ENCODE measurements at places on chromosomes 2 and 18. TPM values are rescaled to one million over a fixed set of nuclear protein-coding genes. Genes with fewer than 3 reads are reported as not detected.

Gene HOXD9
- 9.8 TPM for total RNA-seq

Gene SMC6
- total RNA-seq = 21.4 TPM

Gene GTF3C2
- 61.7 TPM for total RNA-seq

Gene CCDC148
- 1.2 TPM for total RNA-seq

Gene CCL20
- 1.2 TPM for total RNA-seq

Gene PGAP1
- total RNA-seq = 2.6 TPM

Gene LRP2
- total RNA-seq = not detected

Gene CROCC2
- total RNA-seq = not detected

Gene ALK
- total RNA-seq = not detected

Gene HNMT
- total RNA-seq = 20.2 TPM

Gene PRR30
- not detected for total RNA-seq

Gene IL1RN
- 0.29 TPM for total RNA-seq

Gene GPR39
- 10.8 TPM for total RNA-seq

Gene UGP2
- total RNA-seq = 72.6 TPM

Gene INHBB
- 0.87 TPM for total RNA-seq

Gene IL36B
- not detected for total RNA-seq

Gene C1GALT1C1L
- 1.1 TPM for total RNA-seq

Gene HDLBP
- 374 TPM for total RNA-seq

Gene C2orf66
- not detected for total RNA-seq

Gene ANKRD29
- total RNA-seq = 1.2 TPM

Gene PJVK
- 0.58 TPM for total RNA-seq

Gene PTPRN
- 0.75 TPM for total RNA-seq

Gene PTH2R
- not detected for total RNA-seq

Gene SS18
- total RNA-seq = 234 TPM

Gene DCDC2C
- total RNA-seq = not detected

Gene SF3B1
- total RNA-seq = 125 TPM

Gene CTAGE1
- not detected for total RNA-seq

Gene NEU2
- not detected for total RNA-seq

Gene SNORC
- total RNA-seq = 1.2 TPM

Gene UGT1A3
- not detected for total RNA-seq

Gene B3GNT7
- total RNA-seq = 10.7 TPM

Gene PFN4
- not detected for total RNA-seq

Gene UGT1A10
- not detected for total RNA-seq

Gene ASTL
- not detected for total RNA-seq

Gene KIAA1328
- total RNA-seq = 2.7 TPM

Gene VWC2L
- not detected for total RNA-seq

Gene TRABD2A
- 0.58 TPM for total RNA-seq

Gene GREB1L
- total RNA-seq = 6.2 TPM

Gene ACTG2
- not detected for total RNA-seq

Gene PIEZO2
- 7.5 TPM for total RNA-seq

Gene AKAIN1
- total RNA-seq = not detected

Gene ALPP
- not detected for total RNA-seq

Gene KCNS3
- total RNA-seq = 16.2 TPM

Gene SERPINB10
- 0.98 TPM for total RNA-seq

Gene LDLRAD4
- total RNA-seq = under 0.01 TPM

Gene IL1F10
- total RNA-seq = not detected

Gene ANKRD30BL
- total RNA-seq = not detected

Gene ITPRID2
- 112 TPM for total RNA-seq

Gene MYO7B
- total RNA-seq = 0.43 TPM

Gene INPP5D
- total RNA-seq = 1.8 TPM

Gene C2orf76
- total RNA-seq = 9.3 TPM

Gene FHOD3
- 28.4 TPM for total RNA-seq

Gene STK36
- total RNA-seq = 16.0 TPM

Gene NT5C1B
- not detected for total RNA-seq

Gene SERPINB4
- total RNA-seq = not detected

Gene EVX2
- not detected for total RNA-seq

Gene C2orf80
- total RNA-seq = not detected
